Activated naive CD8-positive, alpha-beta T cell treated with anti-CD3 and anti-CD28 coated beads for 36 hours (primary cell): ENCODE measurements at places on chromosomes 6 and 20. TPM values are rescaled to one million over a fixed set of nuclear protein-coding genes. Genes with fewer than 3 reads are reported as not detected.

The DZANK1 gene
- total RNA-seq = 1.7 TPM

The CDH22 gene
- total RNA-seq = not detected

The BANF2 gene
- not detected for total RNA-seq

The TINAG gene
- total RNA-seq = not detected

The NRM gene
- 20.2 TPM for total RNA-seq

The EPPIN gene
- total RNA-seq = not detected

The KCNK5 gene
- total RNA-seq = 18.6 TPM

- no peak for DNase-seq
- no peak overlapping the region for H3K4me3 ChIP-seq
Measured at GRCh38 chr6:147700436-147701209, 192.1 kb downstream of the SAMD5 start.

GRCh38 chr6:119800526-119800925, 451.0 kb upstream of the MAN1A1 start:
- no peak overlapping the region for H3K27ac ChIP-seq
- H3K27me3 ChIP-seq = no peaks in the 10 kb centered on the region
- no peaks in the 10 kb centered on the region for H3K36me3 ChIP-seq

GRCh38 chr20:47610247-47610944, 108.7 kb downstream of the NCOA3 start:
- peaks cover 68% of the 10 kb centered on the region for H3K36me3 ChIP-seq
- peak overlapping the region; percentile 65 for H3K4me3 ChIP-seq
- peaks cover 82% of the 10 kb centered on the region for H3K4me1 ChIP-seq
- no peaks in the 10 kb centered on the region for H3K27me3 ChIP-seq

- DNase-seq = no peak
- no peaks in the 10 kb centered on the region for H3K27me3 ChIP-seq
- no peak overlapping the region for H3K4me3 ChIP-seq
- H3K4me1 ChIP-seq = peaks cover 46% of the 10 kb centered on the region
Measured at GRCh38 chr6:45445364-45445748, 67.6 kb upstream of the SUPT3H start.

- H3K27me3 ChIP-seq = peaks cover 1% of the 10 kb centered on the region
- H3K36me3 ChIP-seq = no peaks in the 10 kb centered on the region
- no peak overlapping the region for H3K4me3 ChIP-seq
- no peak overlapping the region for H3K27ac ChIP-seq
- peaks cover 24% of the 10 kb centered on the region for H3K4me1 ChIP-seq
- DNase-seq = no peak
Measured at GRCh38 chr20:58174708-58175280, 53.7 kb downstream of the ANKRD60 start.

DNA sequence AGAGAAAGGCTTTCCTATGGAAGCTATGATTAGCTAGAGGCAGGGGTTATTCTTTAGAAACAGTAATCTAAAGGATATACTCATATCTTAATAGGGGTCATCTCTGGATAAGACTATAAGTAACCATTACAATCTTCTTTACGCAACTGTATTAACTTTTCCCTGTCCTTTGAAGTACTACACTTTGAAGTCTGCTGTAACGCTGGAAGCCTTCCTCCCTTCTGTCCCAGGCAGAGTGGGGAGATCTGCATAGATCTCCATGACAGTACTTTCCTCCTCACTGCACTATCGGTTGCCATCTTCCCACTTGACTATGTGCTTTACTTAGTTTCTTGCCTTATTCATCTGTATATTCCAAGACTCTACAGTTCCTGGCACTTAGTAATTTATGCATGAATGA, 20.1 kb downstream of the SLC35B3 start:
- no peak for DNase-seq
- no peak overlapping the region for H3K4me3 ChIP-seq
- peaks cover 43% of the 10 kb centered on the region for H3K36me3 ChIP-seq
- no peak overlapping the region for H3K27ac ChIP-seq

- no peaks in the 10 kb centered on the region for H3K4me1 ChIP-seq
- H3K27me3 ChIP-seq = peaks cover 19% of the 10 kb centered on the region
- H3K4me3 ChIP-seq = no peak overlapping the region
- no peak for DNase-seq
- no peaks in the 10 kb centered on the region for H3K36me3 ChIP-seq
Measured at GRCh38 chr20:51854921-51855320, 52.6 kb upstream of the SALL4 start.

DNA sequence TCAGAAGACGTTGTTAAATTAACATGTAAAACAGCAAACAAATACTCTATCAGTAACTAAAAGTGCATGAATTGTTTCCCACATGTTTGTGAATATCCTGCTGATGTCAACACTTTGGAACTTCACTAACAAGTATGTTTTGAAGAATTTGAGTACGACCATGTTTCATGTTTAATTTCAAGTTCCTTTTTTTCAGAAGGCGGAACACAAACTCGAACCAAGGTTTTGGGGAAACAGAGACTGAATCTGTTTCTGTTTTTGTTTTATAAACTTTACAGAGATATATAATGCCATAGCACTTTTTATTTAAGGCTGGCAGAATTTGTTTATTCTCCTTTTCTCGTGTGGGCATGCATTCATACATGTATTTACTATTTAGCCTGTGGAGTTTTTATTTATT, 509.3 kb upstream of the CITED2 start:
- no peak for DNase-seq
- no peak overlapping the region for H3K4me3 ChIP-seq
- H3K27me3 ChIP-seq = peaks cover 5% of the 10 kb centered on the region
- no peak overlapping the region for H3K27ac ChIP-seq
- no peaks in the 10 kb centered on the region for H3K4me1 ChIP-seq

GRCh38 chr6:100240798-100241197, 223.9 kb downstream of the SIM1 start:
- no peak overlapping the region for H3K4me3 ChIP-seq
- no peaks in the 10 kb centered on the region for H3K27me3 ChIP-seq
- H3K36me3 ChIP-seq = no peaks in the 10 kb centered on the region

GRCh38 chr20:59451066-59451630, 150.7 kb downstream of the EDN3 start:
- H3K4me3 ChIP-seq = no peak overlapping the region
- DNase-seq = no peak
- H3K36me3 ChIP-seq = no peaks in the 10 kb centered on the region
- H3K27me3 ChIP-seq = peaks cover 29% of the 10 kb centered on the region
- H3K27ac ChIP-seq = no peak overlapping the region

- DNase-seq = no peak
- H3K36me3 ChIP-seq = no peaks in the 10 kb centered on the region
- H3K27me3 ChIP-seq = no peaks in the 10 kb centered on the region
- H3K4me1 ChIP-seq = no peaks in the 10 kb centered on the region
- no peak overlapping the region for H3K4me3 ChIP-seq
Measured at GRCh38 chr6:116327803-116328527, 42.8 kb upstream of the DSE start.

- no peak overlapping the region for H3K4me3 ChIP-seq
- peaks cover 17% of the 10 kb centered on the region for H3K4me1 ChIP-seq
- H3K27ac ChIP-seq = no peak overlapping the region
Measured at GRCh38 chr6:149934249-149935156, 7.3 kb upstream of the ULBP2 start.

GRCh38 chr6:119147101-119148053, 68.9 kb upstream of the FAM184A start:
- peak overlapping the region; percentile 12 for H3K4me3 ChIP-seq
- peaks cover 3% of the 10 kb centered on the region for H3K27me3 ChIP-seq
- DNase-seq = peak; percentile 66
- H3K4me1 ChIP-seq = peaks cover 37% of the 10 kb centered on the region
- peak overlapping the region; percentile 85 for H3K27ac ChIP-seq

DNA sequence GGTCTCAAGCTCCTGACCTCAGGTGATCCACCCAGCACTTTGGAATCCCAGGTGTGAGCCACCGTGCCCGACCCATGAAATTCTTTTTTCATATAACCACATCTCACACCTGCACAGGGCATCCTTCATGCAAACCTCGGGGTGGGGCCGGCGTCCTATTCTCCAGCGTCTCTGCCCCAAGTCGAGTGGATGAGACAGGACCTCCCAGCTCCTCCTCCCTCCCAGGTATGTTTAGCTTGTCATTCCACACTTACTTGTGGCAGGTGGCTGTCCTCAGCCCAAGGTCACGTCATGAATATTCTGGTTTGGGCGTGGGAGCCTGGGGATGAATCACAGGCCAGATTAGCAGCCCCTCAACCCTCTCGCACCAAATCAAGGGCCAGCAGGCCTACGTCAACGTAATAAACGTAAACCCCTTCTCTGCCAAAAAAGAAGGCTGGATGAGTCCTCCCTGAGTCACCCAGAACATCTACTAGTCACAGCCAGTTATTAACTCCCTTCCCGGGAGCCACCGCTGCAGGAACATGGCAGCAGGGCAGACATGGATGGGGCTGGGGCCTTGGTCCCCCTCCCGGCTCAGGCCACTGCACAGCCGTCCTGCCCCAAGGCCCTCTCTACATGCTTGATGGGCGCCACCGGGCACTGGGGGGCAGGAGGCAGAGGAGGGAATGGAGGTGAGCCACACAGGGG, 91.7 kb downstream of the YTHDF1 start:
- H3K4me1 ChIP-seq = no peaks in the 10 kb centered on the region
- H3K27me3 ChIP-seq = peaks cover 4% of the 10 kb centered on the region
- no peak overlapping the region for H3K4me3 ChIP-seq
- H3K36me3 ChIP-seq = no peaks in the 10 kb centered on the region
- H3K27ac ChIP-seq = no peak overlapping the region

DNA sequence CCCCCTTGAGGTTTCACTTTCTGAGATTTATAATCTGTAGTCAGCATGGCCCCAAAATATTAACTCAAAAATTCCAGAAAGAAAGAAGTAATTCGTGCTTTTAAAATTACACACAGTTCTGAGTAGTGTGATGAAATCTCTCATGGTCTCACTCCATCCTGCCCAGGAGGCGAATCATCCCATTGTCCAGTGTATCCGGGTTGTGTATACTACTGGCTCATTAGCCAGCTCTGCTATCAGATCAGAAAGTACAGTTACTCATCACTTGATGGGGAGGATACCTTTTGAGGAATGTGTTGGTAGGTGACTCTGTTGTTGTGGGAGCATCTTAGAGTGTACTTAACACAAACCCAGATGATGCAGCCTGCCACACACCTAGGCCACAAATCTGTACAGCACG, 65.2 kb downstream of the CDC5L start:
- H3K36me3 ChIP-seq = peaks cover 5% of the 10 kb centered on the region
- H3K4me3 ChIP-seq = no peak overlapping the region
- no peak for DNase-seq

DNA sequence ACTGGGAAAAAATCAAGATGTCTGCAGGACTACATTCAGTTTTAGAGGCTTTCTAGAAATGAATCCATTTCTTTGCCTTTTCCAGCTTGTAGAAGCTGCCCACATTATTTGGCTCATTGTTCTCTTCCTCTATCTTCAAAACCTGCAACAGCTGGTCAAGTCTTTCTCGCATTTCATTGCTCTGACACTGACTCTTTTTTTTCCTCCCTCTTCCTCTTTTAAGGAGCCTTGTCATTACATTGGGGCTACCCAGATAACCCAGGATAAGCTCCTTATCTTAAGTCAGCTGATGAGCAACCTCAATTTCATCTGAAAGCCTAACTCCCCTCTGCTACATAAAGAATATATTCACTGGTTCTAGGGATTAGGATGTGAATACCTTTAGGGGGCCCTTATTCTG, 53.2 kb upstream of the CEP162 start:
- peaks cover 27% of the 10 kb centered on the region for H3K27me3 ChIP-seq
- H3K27ac ChIP-seq = no peak overlapping the region
- no peak for DNase-seq
- H3K4me1 ChIP-seq = no peaks in the 10 kb centered on the region
- no peaks in the 10 kb centered on the region for H3K36me3 ChIP-seq
- H3K4me3 ChIP-seq = no peak overlapping the region

DNA sequence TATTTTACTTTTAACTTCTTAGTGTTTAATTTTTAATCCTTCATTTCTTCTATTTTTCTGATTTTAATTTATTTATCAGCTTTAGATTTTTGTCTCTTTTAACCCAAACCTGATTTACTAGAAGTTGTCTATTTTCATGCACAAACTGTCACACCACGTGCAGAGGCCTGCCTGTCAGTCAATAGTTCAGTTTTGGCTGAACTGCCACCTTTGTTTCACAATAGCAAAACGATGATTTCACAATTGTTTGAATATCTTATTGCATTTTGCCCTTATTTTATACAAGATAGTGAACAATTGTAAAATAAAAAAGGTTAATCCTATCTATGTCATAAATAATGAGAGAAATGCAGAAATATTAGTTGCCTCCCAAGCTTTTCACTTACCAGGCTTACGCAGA, 24.0 kb upstream of the PPP1R3G start:
- no peak overlapping the region for H3K4me3 ChIP-seq
